Bronchial epithelial cell (primary cell): ENCODE measurements at places on chromosomes 6 and 20. TPM values are rescaled to one million over a fixed set of nuclear protein-coding genes. Genes with fewer than 3 reads are reported as not detected.
A peak's percentile ranks its signal among the peaks of the same experiment; 100 is the strongest.

The CGA gene
- total RNA-seq = not detected in 2 replicates

The VARS2 gene
- total RNA-seq = 24.6 and 26.3 TPM in 2 replicates

The BTN1A1 gene
- total RNA-seq = not detected in 2 replicates

The TRDN gene
- not detected in 2 replicates for total RNA-seq

The PTPRT gene
- total RNA-seq = not detected in 2 replicates

The GPR6 gene
- total RNA-seq = not detected in 2 replicates

The CALHM6 gene
- total RNA-seq = 0.64 and 0.79 TPM in 2 replicates

The C6orf89 gene
- 21.9 and 26.8 TPM in 2 replicates for total RNA-seq

The FUT9 gene
- total RNA-seq = under 0.01 TPM in 1 of 2 replicates, not detected in the other

GRCh38 chr20:11901127-11901526, 16.6 kb upstream of the BTBD3 start:
- DNase-seq = peak; percentile 83

GRCh38 chr20:14498772-14499171, 161.4 kb upstream of the FLRT3 start:
- no peak for DNase-seq

DNA sequence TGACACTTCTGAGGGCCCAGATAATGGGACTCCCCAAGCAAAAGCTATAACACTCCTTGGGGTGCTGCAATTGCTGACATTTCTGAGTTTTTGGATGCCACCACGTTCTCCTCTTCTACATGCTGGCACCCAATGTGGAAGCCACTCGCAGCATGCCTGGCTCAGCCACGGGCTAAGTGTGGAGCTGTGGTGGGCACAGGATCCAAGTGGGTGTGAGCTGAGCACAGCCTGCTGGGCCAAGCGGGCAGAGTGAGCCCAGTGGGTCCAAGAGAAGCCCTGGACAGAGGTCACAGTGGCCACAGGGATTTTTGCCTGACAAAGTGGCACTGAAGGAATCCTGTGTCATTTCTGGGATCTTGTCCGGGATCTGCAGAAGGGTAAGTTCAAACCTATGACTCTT, 213.2 kb downstream of the C6orf118 start:
- DNase-seq = no peak

GRCh38 chr6:55379895-55380294, 52.6 kb downstream of the GFRAL start:
- DNase-seq = no peak

GRCh38 chr6:145539831-145540230, 195.5 kb downstream of the EPM2A start:
- DNase-seq = peak; percentile 83

DNA sequence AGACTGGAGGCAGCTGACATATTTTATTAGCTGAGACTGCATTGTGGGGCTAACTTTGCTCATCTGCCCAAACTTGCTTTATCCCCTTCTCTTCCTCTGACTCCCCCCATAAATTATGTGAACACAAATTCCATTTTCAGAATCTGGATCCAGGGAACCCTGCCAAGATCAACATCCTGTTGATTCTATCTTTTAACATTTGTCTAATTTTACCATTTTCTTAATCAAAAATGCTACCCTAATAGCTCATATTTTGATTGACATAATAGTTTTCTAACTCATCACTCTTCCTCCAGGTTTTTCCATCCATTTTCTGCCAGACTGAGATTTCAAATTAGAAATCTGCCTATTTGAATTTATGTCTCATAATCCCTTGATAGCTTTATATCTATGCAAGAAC, 184.7 kb upstream of the PRSS16 start:
- DNase-seq = peak; percentile 27

GRCh38 chr20:50585678-50586077, 75.5 kb downstream of the PTPN1 start:
- no peak for DNase-seq

GRCh38 chr6:1470040-1470439, 80.7 kb downstream of the FOXF2 start:
- DNase-seq = no peak

- DNase-seq = no peak
Observed at GRCh38 chr20:20497242-20497978, 129.5 kb downstream of the INSM1 start.

- peak; percentile 63 for DNase-seq
Observed at GRCh38 chr6:134058622-134059366, 6.4 kb upstream of the SLC2A12 start.

DNA sequence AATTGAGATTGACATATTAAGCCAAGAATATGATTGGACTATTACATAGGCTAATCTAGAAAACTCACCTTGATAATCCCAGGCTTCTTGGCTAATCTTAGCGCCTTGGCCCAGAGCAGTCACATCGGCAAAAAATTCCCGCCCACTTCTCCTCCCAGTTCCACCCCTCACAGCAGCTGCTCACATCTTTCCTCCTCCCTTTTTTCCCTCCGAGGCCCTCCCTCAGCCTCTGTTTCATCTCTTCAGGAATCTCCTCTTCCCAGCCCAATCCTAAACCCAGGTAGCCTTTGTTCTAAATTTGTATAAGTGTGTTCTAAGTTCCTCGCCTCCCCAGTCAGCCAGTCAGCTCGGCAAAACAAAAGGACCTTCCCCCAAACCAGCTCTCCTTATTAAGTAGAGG, 184.3 kb downstream of the PRKN start:
- no peak for DNase-seq

- peak; percentile 40 for DNase-seq
Observed at GRCh38 chr6:18527836-18528743, 140.9 kb downstream of the RNF144B start.

GRCh38 chr6:166411721-166412151, 29.0 kb upstream of the MPC1 start:
- no peak for DNase-seq

- no peak for DNase-seq
Observed at GRCh38 chr6:52077961-52078625, 9.3 kb downstream of the PKHD1 start.

DNA sequence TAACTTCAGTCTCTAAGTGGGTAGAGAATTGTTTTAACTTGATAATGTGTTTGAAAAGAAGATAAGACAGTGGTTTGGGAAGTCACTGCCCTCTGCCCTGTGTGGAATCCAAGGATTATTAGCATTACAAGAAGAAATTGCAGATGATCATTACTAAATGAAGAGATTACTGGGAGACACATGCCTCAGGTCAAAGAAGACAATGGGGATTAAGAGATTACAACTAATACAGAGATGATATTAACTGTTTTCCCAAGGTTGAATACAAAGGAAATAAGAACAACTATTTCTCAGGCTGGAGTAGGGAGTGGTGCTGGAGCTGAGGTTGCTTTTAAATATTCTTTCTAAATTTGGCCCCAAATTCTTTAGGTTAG, 166.0 kb downstream of the TRMT11 start:
- DNase-seq = no peak

DNA sequence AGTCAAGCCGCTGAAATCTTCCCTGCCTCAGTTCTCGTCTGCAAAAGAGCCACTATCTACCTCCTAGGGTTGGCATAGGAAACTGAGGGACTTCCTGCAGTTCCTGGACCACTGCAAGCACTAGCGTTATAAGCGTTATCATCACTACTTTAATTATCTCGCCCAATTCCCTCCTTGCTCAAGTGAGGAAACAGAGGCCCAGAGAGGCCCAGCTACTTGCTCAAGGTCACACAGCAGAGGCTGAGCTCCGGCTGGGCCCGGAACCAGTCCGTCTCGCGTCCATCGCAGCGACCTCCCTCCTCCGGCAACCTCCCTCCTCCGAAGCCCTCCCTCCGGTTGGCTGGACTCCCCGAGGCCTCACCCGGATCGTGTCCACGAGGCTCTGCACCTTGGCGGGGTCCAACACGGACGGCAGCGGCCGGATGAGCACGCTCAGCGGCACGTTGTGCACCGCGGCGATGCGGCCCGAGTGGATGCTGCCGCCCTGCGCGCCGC, 338 bp downstream of the SRXN1 start:
- no peak for DNase-seq
